Stomach (tissue), 19 donors: ENCODE measurements at places on chromosomes 12 and 14. TPM values are rescaled to one million over a fixed set of nuclear protein-coding genes. Genes with fewer than 3 reads are reported as not detected.
A peak's percentile ranks its signal among the peaks of the same experiment; 100 is the strongest.

GRCh38 chr12:131862994-131863710 lies 31.3 kb upstream of the ULK1 start:
- no peak for DNase-seq

- no peak for DNase-seq
Observed at GRCh38 chr14:34646570-34647255, 16.8 kb upstream of the SNX6 start.

GRCh38 chr12:49949866-49950265 lies 671 bp upstream of the AQP2 start:
- no peak for DNase-seq

- peak; percentile 64 for DNase-seq
Observed at GRCh38 chr12:57031138-57031725, 14.9 kb upstream of the TAC3 start.

DNA sequence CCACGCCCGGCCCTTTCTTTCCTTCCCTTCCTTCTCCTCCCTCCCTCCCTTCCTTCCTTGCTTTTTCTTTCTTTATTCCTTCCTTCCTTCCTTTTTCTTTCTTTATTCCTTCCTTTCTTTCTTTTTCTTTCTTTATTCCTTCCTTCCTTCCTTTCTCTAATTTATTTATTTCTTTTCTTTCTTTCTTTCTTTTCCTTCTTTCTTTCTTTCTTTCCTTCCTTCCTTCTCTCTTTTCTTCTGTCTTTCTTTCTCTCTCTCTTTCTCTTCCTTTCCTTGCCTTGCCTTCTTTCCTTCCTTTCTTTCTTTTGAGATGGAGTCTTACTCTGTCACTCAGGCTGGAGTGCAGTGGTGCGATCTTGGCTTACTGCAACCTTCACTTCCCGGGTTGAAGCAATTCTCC lies 15.9 kb downstream of the CCDC177 start:
- no peak for DNase-seq

DNA sequence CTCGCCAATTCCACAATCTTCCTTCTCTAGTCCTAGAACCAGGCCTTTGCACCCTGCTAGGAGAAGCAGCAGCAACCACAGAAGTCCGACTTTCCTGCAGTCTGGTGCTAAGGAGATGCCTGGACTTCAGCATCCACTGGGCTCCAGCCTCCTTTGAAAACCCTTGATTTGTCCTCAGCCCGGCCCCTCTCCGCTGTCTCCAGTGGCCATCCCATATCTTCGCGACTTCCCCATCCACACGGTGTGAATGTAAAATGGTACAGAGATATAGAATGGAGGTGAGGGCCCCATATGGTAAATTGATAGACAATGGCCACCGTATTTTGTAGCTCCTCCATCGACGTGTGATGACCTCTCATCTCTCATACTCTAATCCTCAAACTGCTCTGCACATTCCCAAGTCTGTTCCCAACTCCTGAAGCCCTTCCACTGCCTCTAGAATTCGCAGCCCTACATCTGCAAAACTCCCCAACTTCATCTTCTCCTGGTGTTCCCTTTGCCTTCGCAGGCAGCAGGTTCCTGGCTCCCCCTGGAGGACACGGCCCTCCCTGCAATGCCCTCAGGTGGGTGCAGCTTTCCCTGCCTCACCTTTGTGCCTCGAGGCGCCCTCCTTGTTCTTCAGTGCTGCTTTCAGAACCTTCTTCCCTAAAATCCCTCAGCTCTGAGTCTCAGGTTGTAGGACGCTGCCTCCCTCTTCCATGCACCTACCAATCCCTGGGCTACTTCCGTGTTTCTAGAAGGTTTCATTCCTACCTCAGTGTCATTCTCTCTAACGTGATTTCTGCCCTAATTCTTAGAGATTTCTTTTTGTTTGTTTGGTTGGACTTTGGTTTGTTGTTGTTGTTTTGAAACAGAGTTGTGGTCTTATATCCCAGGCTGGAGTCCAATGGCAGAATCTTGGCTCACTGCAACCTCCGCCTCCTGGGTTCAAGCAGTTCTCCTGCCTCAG lies 36.7 kb downstream of the TMBIM6 start:
- DNase-seq, result peak; percentile 80

GRCh38 chr14:24597403-24597802 lies 12.1 kb downstream of the GZMH start:
- DNase-seq, result no peak

- DNase-seq, result no peak
Observed at GRCh38 chr12:65653946-65654629, 170.2 kb upstream of the HMGA2 start.

- DNase-seq, result no peak
Observed at GRCh38 chr12:28794786-28795185, 354.3 kb upstream of the FAR2 start.

GRCh38 chr12:76303365-76303764 lies 44.9 kb downstream of the BBS10 start:
- DNase-seq, result no peak

DNA sequence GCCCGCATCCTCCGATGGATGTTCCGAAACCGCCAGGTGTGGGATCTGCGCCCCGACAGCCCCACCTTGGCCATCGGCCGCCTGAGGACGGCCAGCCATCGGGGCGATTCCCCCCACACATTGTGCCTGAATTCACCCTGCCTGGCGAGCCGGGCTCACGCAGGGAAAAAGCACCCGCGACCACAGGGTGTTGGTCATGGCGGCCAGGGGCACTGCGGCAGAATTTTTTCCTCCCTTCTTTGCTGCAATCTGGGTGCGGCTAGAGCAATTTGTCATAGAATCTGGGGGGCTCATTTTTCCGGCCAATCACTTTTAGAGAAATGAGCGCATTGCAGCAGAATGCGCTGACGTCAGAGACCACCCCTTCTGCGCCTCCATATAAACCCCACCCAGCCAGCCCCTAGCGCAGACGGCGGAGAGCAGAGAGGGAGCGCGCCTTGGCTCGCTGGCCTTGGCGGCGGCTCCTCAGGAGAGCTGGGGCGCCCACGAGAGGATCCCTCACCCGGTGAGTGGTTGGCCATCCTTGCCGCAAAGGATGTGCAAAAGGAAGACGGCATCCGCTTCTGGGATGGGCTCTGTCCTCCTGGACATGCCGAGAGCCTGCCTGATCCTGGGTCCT lies at the start of gene MEG3:
MEG3 (plus strand) TSS at position 406 of the 619 bp plus-strand sequence.
- no peak for DNase-seq

DNA sequence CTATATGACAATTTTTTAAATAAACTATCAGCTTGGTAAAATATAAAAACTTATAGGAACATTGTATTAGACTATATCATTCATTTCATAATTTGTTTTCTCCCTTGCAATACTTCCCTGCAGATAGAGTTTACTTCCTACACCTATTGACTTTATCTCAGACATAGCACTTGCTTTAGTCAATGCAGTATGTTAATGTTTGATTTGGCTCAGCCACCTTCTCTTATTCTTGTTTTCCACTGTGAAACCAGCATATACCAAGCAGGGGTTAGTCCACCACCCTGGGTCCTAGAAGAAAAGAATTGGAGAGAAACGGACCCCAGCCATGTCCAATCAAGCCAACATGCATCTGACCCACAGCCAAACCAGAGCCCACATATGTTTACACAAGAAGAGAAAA lies 10.4 kb upstream of the SOX5 start:
- DNase-seq, result no peak

GRCh38 chr14:47485421-47485820 lies 190.0 kb downstream of the MDGA2 start:
- no peak for DNase-seq

DNA sequence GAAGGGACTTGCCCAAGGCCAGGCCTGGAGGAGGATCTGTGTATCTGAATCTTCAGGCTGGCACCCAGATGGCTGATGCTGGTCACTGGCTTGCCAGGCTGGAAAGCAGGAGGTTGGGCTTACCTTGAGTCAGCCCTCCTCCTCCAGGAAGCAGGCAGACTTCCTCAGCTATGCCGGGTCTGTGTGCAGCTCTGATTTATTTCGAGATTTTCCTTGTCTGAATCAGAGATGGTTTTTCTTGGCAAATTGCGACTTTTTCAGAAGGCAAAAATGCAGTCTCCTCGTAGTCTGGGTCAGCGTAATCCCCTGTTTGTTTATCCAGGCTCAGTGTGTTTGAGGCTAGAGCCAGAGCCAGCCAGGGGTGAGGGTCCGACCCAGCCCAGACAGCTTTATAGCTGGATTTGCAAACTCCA lies 48.9 kb downstream of the SMOC1 start:
- no peak for DNase-seq

GRCh38 chr12:81797100-81797499 lies 38.0 kb upstream of the PPFIA2 start:
- DNase-seq, result no peak

- DNase-seq, result no peak
Observed at GRCh38 chr14:79044894-79045624, 874.9 kb downstream of the NRXN3 start.

- DNase-seq, result no peak
Observed at GRCh38 chr14:91058042-91058581, 2.3 kb downstream of the RPS6KA5 start.

GRCh38 chr14:68501171-68501570 lies 291.7 kb downstream of the ZFP36L1 start:
- no peak for DNase-seq

DNA sequence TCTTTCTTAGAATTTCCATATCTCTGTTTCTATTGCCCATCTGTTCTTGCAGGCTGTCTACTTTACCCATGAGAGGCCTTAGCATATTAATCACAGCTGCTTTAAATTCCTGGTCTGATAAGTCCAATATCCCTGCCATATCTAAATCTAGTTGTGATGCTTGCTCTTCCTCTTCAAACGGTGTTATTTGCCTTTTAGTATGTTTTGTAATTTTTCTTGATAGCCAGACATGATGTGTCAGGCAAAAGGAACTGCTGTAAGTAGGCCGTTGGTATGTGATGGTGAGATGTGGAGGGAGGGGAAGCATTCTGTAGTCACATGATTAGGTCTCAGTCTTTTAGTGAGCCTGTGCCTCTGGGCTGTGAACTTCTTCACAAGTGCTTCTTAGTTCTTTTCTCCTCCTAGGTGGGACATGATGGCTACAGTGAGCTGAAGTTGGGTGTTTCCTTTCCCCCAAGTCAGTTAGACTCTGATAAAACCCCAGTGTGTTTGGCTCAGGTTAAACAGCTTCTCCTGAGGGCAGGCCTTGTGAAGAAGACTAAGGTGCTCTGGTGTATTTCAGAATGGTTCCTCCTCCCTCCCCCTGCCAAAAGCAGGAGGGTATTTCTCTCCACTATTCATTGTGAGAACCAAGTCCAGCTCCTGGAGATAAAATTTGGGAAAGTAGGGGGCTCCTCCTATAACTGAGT lies 195.9 kb upstream of the PARP11 start:
- no peak for DNase-seq

- DNase-seq, result no peak
Observed at GRCh38 chr12:6635375-6635855, 344 bp downstream of the LPAR5 start.

- no peak for DNase-seq
Observed at GRCh38 chr14:27995691-27996090, 770.9 kb upstream of the FOXG1 start.

- DNase-seq, result no peak
Observed at GRCh38 chr12:122226366-122227125, 694 bp upstream of the DIABLO start.

GRCh38 chr12:7128681-7129286 lies at the start of gene RBP5:
RBP5 (minus strand) TSS chr12:7128889; CDS start chr12:7128775, 114 bp downstream.
- peak; percentile 36 for DNase-seq

DNA sequence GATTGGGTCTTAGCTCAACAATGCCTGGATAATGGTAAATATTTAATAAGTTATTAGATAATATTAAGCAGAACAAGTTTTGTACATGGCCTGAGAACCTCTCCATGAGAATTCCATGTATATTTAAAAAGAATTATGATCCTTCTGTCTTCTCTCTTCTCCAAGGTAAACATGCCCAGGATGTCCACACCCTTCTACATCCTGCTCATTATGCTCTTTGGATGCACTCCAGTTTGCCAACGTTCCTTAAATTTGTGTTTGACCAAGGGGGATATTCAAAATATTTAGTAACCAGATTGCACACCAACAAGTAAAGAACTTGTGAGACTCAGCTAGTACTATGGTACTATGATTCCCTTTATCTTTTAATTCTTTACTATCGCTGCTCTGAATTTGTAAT lies 44.8 kb upstream of the ERGIC2 start:
- no peak for DNase-seq

DNA sequence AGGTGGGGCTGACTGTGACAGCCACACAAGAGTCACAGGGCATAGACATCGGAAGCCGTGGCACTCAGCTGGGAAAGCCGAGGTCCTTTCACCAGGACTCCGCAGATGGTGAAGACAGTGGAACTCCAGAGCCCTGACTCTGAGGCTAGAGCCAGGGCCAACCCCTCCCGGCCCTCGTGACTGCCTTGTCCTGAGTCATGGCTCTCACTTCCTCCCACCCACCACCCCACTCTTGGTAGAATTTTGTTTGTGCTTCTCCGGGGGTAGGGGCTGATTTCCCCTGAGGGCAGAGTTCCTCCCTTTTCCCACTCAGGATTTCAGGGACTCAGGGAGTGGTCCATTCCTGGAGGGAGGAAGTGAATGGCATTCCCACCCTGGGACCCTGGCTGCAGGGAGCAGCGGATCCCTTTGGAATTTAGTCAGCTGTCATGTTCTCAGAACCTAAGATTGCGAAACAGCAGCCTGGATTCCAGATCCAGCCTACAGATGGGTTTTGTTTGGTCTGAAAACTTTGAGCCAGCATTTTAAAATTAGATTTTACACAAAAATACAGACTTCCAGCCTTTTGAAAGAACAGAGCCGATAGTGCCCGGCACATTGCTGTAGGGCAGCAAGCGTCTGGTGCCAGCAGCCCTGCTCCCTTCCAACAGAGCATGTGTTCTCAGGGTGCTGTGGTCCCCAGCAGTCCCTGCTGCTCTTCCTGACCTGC lies 50.7 kb downstream of the TPCN1 start:
- peak; percentile 73 for DNase-seq

DNA sequence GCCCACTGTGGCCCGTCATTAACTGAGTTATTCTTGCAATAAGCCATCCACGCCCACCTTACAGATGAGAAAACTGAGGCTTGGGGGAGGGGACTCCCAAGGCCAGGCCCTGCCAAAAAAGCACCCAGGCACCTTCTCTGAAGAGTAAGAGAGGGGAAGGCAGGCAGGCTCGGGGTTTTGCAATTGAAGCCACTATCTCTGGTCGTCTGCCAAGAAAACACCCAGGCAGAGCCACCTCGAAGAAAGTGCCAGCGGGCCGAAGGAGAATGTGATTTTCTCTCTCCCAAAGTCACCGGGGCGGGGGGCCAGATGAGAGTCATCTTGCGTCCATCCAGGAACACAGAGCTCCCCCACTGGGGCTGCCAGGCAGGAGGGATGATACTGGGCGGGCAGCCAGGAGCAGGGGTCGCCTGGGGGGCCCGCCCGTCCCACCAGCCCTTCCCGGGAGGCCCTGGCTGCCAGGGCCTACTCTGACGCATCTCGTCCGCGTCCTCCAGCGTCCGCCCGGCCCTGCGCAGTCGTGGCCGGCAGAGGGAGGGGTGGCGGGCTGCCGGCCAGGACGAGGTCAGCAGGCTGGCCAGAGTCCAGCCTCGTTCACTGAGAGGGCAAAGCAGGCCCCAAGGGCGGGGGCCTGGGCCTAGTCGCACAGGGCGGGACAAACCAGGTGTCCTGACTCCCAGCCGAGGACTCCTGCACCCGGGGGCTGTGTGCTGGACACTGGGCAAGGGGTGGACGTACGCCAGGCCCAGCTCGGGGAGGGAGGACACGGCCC lies 74.3 kb downstream of the RFLNA start:
- DNase-seq, result peak; percentile 96

Gene SDSL
- 19.6 TPM for polyA plus RNA-seq

Gene MYF5
- not detected for polyA plus RNA-seq

Gene GPR84
- polyA plus RNA-seq, result 1.4 TPM

Gene ACOT6
- not detected for polyA plus RNA-seq

Gene DHRS2
- polyA plus RNA-seq, result 9.7 TPM

Gene ANO4
- polyA plus RNA-seq, result not detected

Gene TMEM233
- 0.10 TPM for polyA plus RNA-seq

Gene LGMN
- polyA plus RNA-seq, result 35.0 TPM

Gene CS
- 63.7 TPM for polyA plus RNA-seq

Gene EFS
- polyA plus RNA-seq, result 20.6 TPM
